ENCODE measurements at places on chromosomes 1 and 21.
A peak's percentile ranks its signal among the peaks of the same experiment; 100 is the strongest.

- no peaks in the 10 kb centered on the region for H3K27me3 ChIP-seq
- no peak overlapping the region for H3K27ac ChIP-seq
- no peak overlapping the region for H3K4me3 ChIP-seq
- H3K4me1 ChIP-seq: peaks cover 2% of the 10 kb centered on the region
- no peaks in the 10 kb centered on the region for H3K36me3 ChIP-seq
These were observed 166.7 kb downstream of the SIPA1L2 start for GRCh38 chr1:232463225-232463624.

DNA sequence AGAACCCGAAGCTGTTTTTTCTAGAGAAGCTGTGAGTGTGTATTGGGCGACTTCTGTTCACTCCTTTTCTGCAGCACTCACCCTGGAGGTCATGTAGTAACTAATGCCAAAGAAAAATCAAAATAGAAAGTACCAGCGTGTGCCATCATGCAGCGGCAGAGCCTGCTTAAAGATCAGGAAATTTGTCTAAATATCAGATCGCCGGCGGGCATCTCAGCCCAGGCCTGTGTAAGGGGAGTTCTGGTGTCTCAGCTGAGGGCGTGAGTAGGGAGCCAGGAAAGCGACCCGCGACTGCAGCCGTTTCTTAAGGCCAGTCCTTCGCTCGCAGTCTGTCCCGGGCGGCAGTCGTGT is 768 bp downstream of the EDARADD start:
- peak overlapping the region; percentile 79 for H3K4me3 ChIP-seq
- peaks cover 17% of the 10 kb centered on the region for H3K4me1 ChIP-seq
- no peaks in the 10 kb centered on the region for H3K36me3 ChIP-seq
- peak overlapping the region; percentile 82 for H3K27ac ChIP-seq
- H3K27me3 ChIP-seq: no peaks in the 10 kb centered on the region

- H3K4me3 ChIP-seq: no peak overlapping the region
- H3K4me1 ChIP-seq: no peaks in the 10 kb centered on the region
- H3K27me3 ChIP-seq: no peaks in the 10 kb centered on the region
- no peak for DNase-seq
These were observed 151.6 kb downstream of the KCNJ6 start for GRCh38 chr21:37764691-37765090.

- H3K4me3 ChIP-seq: no peak overlapping the region
- no peak for DNase-seq
- no peak overlapping the region for H3K27ac ChIP-seq
- H3K36me3 ChIP-seq: no peaks in the 10 kb centered on the region
- H3K27me3 ChIP-seq: peaks cover 5% of the 10 kb centered on the region
These were observed 151.4 kb upstream of the KIAA0040 start for GRCh38 chr1:175343945-175344344.

GRCh38 chr1:173204693-173205092 is 2.4 kb downstream of the TNFSF4 start:
- H3K36me3 ChIP-seq: no peaks in the 10 kb centered on the region
- H3K27ac ChIP-seq: no peak overlapping the region
- H3K4me3 ChIP-seq: no peak overlapping the region
- peaks cover 38% of the 10 kb centered on the region for H3K4me1 ChIP-seq
- H3K27me3 ChIP-seq: no peaks in the 10 kb centered on the region

GRCh38 chr1:233328142-233328921 is 808 bp downstream of the MAP3K21 start:
- H3K36me3 ChIP-seq: no peaks in the 10 kb centered on the region
- DNase-seq: peak; percentile 36
- no peak overlapping the region for H3K27ac ChIP-seq

- no peak for DNase-seq
- H3K4me3 ChIP-seq: no peak overlapping the region
- H3K36me3 ChIP-seq: no peaks in the 10 kb centered on the region
- H3K27ac ChIP-seq: no peak overlapping the region
- no peaks in the 10 kb centered on the region for H3K27me3 ChIP-seq
These were observed 528.4 kb upstream of the RGS18 start for GRCh38 chr1:191629836-191630235.

- H3K4me3 ChIP-seq: no peak overlapping the region
- H3K36me3 ChIP-seq: no peaks in the 10 kb centered on the region
- H3K27ac ChIP-seq: no peak overlapping the region
These were observed 12.2 kb upstream of the ID3 start for GRCh38 chr1:23571465-23571864.

GRCh38 chr21:28207436-28208173 is 785.1 kb downstream of the LTN1 start:
- H3K27me3 ChIP-seq: no peaks in the 10 kb centered on the region
- no peaks in the 10 kb centered on the region for H3K4me1 ChIP-seq
- H3K27ac ChIP-seq: no peak overlapping the region

Measured in CD8-positive, alpha-beta memory T cell (primary cell).